ENCODE measurements at places on chromosomes 5 and 9.
A peak's percentile ranks its signal among the peaks of the same experiment; 100 is the strongest.

DNA sequence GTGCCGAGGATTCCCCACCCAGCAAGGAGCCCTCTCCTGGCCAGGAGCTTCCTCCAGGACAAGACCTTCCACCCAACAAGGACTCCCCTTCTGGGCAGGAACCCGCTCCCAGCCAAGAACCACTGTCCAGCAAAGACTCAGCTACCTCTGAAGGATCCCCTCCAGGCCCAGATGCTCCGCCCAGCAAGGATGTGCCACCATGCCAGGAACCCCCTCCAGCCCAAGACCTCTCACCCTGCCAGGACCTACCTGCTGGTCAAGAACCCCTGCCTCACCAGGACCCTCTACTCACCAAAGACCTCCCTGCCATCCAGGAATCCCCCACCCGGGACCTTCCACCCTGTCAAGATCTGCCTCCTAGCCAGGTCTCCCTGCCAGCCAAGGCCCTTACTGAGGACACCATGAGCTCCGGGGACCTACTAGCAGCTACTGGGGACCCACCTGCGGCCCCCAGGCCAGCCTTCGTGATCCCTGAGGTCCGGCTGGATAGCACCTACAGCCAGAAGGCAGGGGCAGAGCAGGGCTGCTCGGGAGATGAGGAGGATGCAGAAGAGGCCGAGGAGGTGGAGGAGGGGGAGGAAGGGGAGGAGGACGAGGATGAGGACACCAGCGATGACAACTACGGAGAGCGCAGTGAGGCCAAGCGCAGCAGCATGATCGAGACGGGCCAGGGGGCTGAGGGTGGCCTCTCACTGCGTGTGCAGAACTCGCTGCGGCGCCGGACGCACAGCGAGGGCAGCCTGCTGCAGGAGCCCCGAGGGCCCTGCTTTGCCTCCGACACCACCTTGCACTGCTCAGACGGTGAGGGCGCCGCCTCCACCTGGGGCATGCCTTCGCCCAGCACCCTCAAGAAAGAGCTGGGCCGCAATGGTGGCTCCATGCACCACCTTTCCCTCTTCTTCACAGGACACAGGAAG is 120.2 kb downstream of the RGS3 start:
- no peak for DNase-seq

DNA sequence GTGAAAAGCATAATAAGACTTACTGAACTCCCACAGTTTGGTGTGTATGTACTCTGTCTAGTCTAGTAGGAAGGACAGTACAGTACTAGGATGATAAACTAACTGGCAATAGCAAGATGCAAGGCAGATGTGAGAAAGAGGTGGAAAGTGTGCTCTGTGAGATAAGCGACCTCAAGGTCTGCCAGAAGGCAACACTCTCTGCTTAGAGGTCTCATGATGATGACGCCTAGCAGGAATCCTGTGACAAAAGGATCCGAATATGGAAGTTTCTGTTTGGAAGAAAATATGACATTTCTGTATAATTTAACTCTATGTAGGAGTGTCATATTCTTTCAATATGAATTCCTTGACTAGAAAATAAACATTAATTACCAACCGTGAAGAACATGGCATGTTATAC is 112.2 kb downstream of the PLPPR1 start:
- DNase-seq: no peak

DNA sequence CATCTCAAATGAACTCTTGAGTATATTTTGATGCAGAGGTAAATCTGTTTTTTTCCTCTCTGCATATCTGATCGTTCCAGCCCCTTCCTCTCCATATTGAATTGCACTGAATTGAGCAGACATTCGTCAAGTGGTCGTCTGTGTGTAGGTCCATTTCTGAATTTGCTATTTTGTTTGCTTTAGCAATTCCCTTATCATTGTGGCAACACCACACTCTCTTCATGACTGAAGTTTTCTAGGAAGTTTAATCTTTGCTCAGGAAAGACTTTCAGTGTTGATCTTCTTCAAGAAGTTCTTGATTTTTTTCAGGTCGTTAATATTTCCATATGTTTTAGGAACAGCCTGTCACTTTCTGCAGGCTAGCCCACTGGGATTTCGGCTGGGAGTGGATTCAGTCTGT is 132.0 kb downstream of the WNK2 start:
- no peak for DNase-seq

GRCh38 chr9:117415358-117415914 is 579 bp upstream of the ASTN2 start:
- no peak for DNase-seq

- DNase-seq: no peak
Observed at GRCh38 chr5:92543201-92543600, 1037.8 kb downstream of the NR2F1-AS1 start.

DNA sequence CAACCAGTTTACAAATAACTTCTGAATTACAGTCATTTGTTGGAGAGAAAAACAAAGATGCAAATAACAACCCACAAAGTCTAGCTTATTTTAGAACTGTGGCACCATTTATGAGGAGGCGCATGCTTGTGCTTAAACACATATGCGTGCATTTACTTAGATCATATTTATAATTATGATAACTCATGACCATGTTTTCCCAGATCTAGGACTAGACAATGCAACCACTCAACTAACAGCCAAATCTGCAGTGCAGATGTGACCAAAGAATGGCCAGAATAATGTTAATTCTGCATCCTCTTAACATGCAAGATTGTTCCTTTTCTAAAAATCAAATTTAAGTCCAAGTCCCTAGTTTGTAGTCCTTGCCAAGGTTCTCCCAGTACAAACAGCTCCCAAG is 167.3 kb upstream of the FST start:
- no peak for DNase-seq

DNA sequence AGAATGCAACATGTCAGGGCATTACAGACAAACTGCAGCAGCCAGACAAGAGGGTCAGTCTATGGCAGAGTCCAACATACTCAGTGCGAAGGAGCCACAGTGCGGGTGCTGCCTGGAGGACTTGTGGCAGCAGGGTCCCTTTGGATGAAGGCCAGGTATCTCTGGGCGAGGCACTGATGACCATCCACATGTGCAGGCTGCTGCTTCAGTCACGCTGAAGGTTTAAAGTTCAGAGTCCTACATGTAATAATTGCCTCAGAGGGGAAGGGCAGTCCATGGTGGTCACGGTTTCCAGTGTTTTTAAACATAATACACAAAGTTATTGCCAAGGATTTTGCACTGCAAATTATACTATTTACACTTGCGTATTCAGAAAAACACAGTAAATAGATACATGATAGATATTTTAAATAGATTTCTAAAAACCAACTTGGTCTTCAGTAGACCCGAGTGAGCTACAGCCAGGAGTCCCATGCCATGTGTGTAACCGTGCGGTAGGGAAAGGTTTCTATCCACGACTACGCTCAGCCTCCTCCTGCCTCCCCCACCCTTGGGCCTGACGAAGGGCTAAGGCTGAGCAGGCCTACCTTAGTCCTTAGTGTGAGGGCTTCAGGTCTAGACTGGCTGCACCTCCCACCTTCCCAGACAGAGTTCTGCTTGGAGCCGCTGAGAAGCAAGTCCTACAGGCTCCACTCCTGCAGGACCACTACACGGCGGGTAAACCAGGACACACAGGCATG is 76.2 kb downstream of the GPR21 start:
- no peak for DNase-seq

DNA sequence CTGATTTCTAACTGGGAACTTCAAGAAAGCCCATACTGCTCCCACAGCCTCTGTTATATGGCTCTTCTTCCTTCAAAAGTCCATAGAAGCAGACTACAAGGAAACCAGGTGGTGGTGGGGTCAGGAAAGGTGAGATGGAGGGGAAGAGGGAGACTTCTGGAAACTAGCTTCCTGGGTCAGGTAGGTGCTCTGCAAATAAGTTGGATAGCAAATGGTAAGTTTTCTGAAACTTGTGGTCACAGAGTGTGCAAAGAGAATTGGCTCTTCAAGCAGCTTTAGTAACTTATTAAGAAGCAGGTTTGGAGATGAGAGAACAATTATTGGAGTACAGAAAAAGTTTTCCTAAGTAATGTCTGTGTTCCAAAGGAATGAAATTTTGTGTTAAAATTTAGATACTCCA is 316.9 kb downstream of the ADGRV1 start:
- DNase-seq: no peak

DNA sequence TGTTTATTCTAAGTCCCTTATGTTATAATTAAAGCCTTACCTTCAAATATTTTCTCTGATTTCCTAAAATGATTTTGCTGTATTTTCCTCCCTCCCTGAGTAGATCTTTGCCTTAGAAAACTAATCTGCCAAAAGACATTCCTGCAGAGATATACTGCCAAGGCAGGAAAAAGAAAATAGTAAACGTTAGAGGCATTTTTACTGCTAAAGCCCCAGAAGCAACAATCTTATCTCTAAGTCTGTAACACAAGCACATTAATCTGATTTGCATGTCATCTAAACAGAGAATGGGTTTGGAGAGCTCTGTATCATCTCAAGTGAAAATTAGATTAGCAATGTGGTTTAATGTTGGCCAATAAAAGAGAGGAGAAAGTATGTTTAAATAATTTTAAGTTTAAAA is 847.7 kb downstream of the MAT2B start:
- DNase-seq: no peak

- DNase-seq: peak; percentile 60
Observed at GRCh38 chr5:76104027-76104426, 20.8 kb downstream of the SV2C start.

Measured in DND-41 (cell line).